ENCODE measurements at places on chromosomes 4 and X.

- no peak for DNase-seq
These were observed 25.3 kb upstream of the CYBB start for GRCh38 chrX:37754516-37754915.

DNA sequence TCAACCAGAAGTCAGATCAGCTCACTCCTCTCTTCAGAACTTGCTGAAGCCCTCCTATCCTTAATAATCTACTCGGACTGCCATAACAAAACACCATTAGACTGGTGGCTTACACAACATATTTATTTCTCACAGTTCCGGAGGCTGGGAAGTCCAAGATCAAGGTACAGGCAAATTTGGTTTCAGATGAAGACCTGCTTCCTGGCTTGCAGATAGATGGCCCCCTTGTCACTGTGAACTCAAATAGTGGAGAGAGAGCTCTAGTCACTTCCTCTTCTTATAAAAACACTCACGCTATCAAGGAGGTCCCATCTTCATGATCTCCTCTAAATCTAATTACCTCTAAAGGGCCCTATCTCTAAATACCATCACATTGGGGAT, 125.1 kb downstream of the CAMK2D start:
- no peak for DNase-seq

DNA sequence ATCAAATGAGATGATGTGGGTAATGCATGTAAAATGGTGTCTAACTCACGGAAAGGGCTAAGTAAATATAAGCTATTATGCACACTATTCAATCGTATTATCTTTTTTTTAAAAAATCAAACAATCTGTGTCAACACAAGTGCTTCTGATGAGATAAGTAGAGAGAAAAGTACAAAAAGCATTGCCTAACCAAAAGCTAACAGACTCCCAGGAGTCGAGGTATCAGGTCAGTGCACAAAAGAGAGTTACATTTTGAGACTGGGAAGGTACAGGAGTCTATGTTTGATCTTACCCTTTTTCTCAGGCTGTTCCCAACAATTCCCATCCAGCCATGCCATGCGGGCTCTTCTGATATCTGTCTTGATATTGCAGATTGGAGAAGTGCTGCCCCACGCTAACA, 203.3 kb upstream of the ZIC3 start:
- DNase-seq = no peak

GRCh38 chrX:144801786-144802185, 445.5 kb upstream of the SPANXN1 start:
- no peak for DNase-seq

GRCh38 chr4:61532336-61533000, 332.3 kb downstream of the ADGRL3 start:
- no peak for DNase-seq

GRCh38 chr4:161342881-161343568, 820.8 kb downstream of the FSTL5 start:
- no peak for DNase-seq

DNA sequence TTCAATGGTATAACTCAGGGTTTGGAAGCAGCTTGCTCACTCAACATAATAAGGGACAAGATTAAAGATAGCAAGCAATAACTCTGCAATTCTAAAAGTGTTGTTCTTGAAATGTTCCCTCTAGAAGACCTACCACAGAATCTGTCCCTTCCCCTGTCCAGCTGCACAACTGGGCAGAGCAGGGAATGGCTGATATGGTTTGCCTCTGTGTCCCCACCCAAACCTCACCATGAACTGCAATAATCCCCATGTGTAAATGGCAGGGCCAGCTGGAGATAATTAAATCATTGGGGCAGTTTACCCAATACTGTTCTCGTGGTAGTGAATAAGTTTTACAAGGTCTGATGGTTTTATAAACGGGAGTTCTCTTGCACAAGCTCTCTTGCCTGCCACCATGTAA, 19.1 kb downstream of the PRDM5 start:
- DNase-seq = no peak

DNA sequence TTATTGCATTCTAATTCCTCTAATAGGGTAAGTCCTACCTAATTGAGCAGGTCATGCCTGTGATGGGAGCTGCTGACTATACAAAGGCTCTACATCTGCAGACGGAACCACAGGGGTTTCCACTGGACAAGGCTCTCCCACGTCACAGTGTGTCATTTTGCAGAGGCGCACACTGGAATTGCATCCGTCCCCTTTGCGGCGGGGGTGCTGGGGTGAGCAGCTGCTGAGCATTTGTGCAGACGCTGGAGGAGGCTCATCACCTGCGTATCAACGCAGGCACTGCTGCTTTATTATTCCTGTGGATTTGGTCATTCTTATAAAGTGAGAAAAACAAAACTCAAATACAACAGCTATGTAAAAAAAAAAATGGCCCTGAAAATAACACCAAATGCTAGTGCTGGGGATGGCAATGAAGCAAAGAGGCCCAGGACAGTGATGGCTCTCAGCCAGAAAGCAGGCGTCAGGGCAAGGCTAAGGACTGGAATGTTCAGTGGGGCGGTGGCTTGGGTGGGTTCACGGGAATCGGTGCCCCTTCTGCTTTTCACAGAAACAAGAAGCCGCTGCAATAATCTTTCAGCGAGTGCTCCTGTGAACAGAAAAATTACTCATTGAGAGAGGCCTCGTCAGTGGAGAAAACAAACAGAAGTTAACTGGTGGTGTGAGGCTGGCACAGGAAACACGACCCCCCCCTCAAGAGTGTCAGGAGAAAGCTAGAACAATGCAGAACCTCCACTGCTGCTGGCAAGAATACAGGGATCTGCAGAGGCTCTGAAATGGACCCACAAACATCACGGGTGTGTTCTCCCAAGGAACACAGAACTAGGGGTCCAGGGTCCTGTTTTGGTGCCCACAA, 67.8 kb downstream of the GATB start:
- DNase-seq = no peak

DNA sequence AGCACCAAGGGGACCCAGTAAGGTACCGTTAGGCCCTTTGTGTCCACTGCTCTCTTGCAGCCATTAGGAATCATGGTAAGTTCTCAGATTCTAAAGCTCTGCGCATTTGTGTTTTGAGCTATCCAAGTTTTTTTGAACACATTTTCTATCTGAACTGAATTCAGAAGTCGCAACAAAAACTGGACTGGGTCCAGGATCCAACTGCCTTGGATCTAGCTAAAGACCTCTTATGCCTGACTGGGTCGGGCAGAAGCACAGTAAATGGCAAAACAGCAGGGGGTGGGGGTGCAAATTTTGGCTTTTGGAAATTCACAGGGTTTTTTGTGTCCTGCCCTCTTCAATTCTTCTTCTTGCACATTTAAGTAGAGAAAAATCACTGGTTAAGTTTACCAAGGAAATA, 30.0 kb downstream of the RCHY1 start:
- DNase-seq = no peak

GRCh38 chr4:1772853-1773538, 20.1 kb upstream of the FGFR3 start:
- DNase-seq = no peak

DNA sequence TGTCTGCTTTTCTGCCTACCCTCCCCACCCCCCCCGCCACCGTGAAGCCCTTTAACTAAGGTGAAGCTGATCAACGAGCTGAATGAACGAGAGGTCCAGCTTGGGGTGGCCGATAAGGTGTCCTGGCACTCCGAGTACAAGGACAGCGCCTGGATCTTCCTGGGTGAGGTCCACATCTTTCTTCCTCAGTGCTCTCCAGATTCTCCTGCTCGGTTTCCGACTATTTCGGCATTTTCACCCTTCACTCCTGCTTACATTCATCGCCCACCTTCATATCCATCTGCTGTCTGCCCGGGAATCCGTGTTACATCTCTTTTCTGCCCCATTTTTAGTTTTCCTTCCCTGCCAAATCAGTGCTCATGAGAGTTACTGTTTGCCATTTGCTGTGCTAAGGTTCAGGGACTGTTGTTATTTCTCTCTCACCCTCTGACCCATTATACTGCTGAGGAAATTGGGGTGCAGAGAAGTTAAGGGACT, 459 bp downstream of the RBMX2 start:
- no peak for DNase-seq

- DNase-seq = no peak
These were observed 26.8 kb downstream of the PRPS1 start for GRCh38 chrX:107654872-107655761.

- no peak for DNase-seq
These were observed 24.8 kb downstream of the KLHL15 start for GRCh38 chrX:24002167-24002566.

DNA sequence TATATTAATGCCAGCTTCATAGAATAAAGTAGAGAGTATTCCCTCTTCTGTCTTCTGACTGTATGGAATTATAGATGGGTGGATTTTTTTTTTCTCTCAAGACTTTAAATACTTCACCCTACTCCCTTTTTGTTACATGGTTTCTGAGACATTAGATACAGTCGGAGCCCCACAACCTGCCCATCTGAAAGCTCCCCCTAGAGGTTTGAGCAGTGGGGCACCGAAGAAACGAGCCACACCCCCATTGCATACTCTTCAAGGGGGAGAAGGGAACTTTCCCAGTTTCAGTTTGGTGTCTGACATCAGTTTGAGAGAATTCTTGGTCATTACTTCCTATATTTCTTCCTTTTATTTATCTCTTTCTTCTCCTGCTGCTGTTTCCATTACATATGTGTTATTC, 437.6 kb upstream of the AGA start:
- DNase-seq = no peak

- DNase-seq = no peak
These were observed 109.5 kb downstream of the CDKL5 start for GRCh38 chrX:18534949-18535348.

GRCh38 chrX:154371789-154372300, 2.6 kb downstream of the FLNA start:
- DNase-seq = no peak

- no peak for DNase-seq
These were observed 555.1 kb upstream of the FRG1 start for GRCh38 chr4:189385579-189385978.

- no peak for DNase-seq
These were observed 11.1 kb downstream of the STARD8 start for GRCh38 chrX:68658530-68658929.

DNA sequence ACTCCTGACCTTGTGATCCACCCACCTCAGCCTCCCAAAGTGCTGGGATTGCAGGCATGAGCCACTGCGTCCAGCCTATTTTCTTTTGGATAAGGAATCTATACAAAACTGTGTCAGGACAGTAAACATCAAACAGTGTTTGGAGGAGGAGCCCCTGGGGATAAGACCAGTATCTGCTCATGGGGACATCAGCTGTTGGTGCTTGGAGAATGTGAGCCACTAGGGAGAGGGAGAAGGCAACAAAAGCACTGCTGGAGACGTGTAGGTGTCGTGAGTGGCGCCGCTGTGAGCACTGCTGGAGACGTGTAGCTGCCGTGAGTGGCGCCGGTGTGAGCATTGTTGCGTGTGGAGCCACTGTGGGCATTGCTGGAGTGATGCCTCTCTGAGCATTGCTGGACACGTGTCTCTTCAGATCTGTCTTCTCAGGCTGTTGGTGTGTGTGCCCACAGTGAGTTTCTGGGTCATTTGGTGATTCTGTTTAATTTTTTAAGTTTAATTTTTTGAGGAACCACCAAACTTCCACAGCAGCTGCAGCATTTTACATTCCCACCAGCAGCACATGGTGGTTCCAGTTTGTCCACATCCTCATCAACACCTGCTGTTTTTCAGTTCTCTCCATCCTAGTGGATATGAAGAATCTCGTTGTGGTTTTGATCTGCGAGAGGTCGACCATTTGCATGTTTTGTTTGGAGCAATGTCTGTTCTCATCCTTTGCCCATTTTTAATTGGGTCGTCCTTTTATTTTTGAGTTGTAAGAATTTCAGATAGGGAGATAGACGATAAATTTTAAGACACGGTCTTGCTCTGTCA, 19.0 kb downstream of the DGKQ start:
- no peak for DNase-seq

DNA sequence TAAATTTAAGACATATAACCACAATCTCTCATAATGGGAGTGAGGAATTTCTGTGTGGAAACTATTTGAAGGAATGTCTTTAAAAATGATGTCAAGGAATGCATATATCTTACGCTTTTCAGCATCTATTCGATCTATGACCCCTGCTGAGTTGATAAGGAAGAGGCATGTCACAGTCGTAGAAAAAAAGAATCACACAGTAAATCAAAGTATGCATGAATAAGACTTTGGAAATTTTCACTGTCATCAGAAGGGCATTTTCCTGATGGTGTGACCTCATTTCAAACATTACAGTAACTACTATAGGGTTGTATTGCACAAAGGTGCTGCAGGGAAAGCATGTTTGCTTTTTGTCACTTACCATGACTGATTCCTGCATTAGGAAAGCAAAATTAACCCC, 41.5 kb downstream of the REELD1 start:
- no peak for DNase-seq

DNA sequence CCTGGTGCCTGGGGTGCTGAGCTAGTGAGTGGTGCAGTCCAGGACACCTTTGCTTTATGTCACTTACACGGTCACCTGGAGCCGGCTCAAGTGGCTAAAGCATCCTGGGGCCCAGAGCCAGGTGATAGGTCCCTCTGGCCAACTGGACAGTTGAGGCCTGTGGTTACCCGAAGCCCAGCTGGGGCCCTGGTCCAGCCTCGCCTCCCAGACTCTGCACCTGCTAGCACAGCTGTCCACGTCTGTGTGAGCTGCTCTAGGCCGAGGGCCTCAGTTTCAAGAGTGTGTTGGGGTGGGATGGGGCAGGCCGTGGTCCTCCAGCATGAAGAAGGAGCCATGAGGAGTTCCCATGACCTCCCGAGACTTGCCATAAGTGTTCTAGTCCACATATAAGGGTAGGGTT, 7.7 kb upstream of the ADD1 start:
- no peak for DNase-seq

DNA sequence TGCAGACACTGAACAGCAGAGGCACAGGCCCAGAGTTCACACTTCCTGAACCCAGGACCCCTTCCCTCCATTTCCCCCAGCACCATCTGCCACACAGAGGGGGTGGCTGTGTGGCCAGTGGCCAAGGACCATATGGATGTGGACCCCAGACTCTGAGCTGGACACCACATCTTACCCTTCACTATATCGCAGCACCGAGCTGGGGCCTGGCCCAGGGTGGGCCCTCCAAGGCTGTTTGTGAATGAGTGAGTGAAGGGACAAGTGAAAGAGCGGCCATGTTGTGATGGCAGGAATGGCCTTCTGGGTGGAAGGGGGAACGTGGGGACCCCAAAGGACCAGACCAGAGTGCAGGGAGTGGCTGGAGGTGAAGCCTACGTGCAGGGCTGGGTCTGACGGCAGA, 248.6 kb downstream of the AFAP1 start:
- no peak for DNase-seq

DNA sequence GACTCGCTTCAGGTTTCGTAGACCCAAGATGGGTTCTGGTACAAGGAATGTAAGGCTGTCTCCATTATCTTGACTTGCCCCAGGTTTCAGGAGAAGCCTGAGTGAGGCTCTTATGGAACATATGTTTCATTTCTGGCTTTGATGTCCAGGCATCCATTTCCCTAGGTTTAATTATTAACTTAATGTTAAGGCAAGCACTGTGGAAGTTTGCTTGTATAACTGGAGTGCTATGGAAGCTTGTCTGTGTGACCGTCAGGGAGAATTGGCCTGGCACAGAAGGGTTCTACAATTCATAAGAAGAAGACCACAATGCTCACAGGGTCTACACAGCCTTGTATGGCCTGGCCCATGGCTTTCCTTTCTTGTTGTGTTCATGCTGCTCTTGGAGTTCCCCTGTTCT, 47.2 kb upstream of the PPP1R2C start:
- DNase-seq = no peak

- DNase-seq = no peak
These were observed 260.8 kb downstream of the QDPR start for GRCh38 chr4:17251101-17251500.

GRCh38 chrX:9188117-9188516, 154.2 kb upstream of the FAM9B start:
- no peak for DNase-seq
